ENCODE measurements at places on chromosomes 6 and 20.

- DNase-seq = no peak
These were observed 404.6 kb downstream of the BTBD9 start for GRCh38 chr6:38234934-38235682.

- no peak for DNase-seq
These were observed 5.2 kb downstream of the NCOA3 start for GRCh38 chr20:47506850-47507249.

DNA sequence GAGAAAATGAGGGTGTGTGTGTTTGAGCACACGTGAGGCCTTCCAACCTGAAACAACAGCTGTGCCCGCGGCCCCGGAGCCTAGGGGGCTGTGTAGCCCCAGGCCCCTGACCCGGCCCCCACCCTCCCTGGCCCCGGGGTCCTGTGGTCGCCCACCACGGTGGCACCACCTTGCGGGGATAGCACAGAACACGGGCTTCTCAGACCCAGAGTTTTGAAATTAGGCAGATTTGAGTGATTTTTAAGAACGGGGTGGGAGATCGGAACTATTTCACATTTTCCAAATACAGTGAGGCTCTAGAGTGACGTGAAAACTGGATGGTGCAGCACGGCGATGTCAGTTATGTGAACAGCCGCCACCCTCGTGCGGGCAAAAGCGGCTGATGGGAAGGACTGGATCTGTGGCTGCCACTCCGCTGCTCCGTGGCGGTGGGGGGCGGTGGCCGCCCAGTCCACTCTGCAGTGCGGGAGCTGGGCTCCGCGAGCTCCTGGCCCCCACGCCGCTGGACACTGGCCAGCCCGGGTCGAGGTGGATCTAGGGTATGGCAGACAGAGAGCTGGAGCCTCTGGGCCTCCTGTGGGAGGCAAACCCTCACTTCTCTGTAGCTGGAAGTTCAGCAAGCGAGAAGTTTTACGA lies 17.3 kb upstream of the BHLHE23 start:
- peak; percentile 27 for DNase-seq

DNA sequence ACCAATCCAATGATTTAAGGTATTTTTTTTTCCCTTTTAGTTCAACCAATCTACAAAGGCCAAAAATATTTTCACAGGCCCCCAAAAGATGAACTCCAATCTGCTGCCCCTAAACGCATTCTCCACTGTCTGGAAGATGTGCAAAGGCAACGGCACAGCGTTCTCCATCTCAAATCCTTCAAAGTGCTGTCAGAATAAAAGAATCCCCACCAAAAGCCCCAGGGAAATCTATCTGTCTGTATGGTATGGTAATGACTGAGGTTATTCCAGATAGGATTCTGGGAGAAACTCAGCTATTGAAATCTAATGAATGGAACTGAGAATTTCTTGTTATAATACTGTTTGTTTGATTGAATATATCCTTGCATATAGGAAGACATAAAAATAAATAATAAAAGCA lies 217.8 kb upstream of the CCN2 start:
- no peak for DNase-seq

DNA sequence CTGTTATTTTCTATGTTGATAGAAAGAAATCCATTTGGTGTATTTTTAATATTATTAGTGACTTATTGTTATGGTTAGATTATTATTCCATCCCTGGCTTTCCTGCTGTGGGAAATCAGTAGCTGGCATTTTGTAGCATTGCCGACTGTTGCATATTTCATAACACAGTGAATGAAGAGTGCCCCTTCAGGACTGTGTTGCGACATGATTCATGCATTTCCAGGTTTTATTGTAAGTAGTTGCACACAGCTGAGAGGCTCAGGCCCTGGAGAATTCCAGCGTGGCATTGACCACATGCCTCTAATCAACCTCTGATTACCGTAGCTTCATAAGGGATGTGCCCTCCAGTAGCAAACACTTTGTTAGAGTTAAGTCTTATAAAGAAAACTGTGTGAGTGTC lies 263.9 kb downstream of the FARS2 start:
- DNase-seq = no peak

GRCh38 chr6:43246301-43247113 lies 3.2 kb downstream of the TTBK1 start:
- peak; percentile 84 for DNase-seq

GRCh38 chr20:57142667-57143066 lies 123.8 kb downstream of the BMP7 start:
- no peak for DNase-seq

DNA sequence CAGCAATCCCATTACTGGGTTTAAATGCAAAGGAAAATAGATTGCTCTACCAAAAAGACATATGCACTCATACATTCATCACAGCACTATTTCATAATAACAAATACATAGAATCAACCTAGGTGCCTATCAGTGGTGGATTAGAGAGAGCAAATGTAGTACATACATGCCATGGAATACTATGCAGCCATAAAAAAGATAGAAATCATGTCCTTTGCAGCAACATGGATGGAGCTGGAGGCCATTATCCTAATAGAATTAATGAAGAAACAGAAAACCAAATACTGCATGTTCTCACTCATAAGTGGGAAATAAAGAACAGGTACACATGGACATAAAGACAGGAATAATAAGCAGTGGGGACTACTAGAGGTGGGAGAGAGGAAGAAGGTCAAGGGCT lies 70.7 kb upstream of the MLIP start:
- no peak for DNase-seq

DNA sequence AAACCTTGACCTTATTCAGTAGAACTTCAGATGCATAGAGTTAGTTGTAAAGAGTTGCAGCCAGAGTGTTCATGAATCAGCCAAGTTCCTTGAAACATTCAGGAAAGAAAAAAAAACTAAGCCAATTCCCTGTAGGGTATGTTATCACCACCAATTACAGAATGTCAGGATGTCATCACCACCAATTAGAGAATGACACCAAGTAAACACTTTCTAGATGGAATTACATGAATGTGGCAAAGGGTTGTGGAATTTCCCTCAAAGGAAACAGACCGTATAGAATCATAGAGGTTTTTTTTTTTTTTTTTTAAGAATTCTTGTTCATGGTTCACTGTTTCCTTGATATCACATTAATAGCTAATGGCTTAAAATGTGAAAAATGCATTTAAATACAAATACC lies 472.1 kb upstream of the RNF217 start:
- no peak for DNase-seq

GRCh38 chr6:14228571-14228970 lies 111.0 kb downstream of the CD83 start:
- no peak for DNase-seq

GRCh38 chr6:81995548-81996289 lies 243.2 kb upstream of the TENT5A start:
- no peak for DNase-seq

DNA sequence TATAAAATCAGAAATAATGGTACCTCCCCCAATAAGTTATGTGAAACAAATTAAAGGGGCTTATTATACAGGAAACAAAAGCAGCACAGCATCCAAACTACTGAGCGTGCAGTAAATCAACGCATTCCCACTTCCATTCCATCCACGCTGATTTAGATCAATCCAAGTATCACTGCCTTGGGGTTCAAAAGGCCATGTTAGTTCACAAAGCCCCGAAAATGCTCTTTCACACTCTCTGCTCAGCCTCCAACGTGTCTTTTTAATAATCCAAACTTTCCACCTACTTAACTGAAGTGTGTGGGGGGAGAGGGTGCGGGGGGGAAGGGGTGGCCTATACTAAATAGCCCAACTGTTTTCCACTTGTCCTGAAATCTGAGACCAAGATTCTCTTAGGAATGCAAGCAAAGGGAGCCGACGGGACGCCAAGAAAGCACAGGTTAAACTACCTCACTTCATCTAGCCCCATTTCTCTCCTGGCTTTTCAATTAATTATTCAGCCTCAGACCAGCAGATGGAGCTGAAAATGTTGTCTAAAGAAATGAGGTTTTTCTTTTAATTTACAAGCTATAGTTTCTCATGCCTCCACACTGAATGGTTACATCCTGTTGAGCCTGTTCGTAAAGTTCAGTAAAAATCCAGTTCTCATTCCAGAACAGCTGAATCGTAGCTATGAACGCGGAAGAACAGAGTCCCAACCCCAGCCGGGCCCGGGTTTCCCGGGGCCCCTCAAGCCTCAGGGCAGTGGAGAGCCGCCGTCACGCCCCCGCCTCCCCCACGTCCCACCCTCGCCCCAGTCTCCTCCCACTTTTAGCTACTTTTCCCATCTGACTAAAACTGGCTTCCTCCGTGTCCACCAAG lies 1.0 kb upstream of the NXT1 start:
- DNase-seq = no peak

GRCh38 chr6:22445946-22446345 lies 123.4 kb upstream of the HDGFL1 start:
- DNase-seq = no peak

Data from right cardiac atrium (tissue), 5 donors.